Effector CD4-positive, alpha-beta T cell (primary cell): ENCODE measurements at places on chromosomes 4 and X.

GRCh38 chr4:159205466-159205865 is 102.6 kb downstream of the RAPGEF2 start:
- DNase-seq: no peak

- no peak for DNase-seq
Observed at GRCh38 chr4:113973345-113973744, 6.1 kb downstream of the ARSJ start.

DNA sequence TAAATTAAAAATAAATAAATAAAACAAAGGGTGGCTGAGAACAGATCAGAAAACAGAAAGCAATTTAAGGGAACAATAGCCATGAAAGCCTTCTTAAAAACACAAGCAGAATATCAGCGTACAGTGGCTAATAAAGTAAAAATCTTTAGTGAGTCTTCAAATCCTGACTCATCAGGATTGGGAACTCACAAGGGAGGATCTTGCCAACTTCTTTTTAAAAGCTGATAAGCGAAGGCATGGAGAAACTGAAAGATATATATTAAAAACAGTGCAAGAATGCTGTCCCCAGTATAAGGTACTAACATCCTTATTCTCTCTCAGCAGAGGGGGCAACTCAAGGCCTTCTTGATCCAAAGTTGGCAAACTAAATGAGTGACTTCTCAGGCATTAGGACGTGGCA is 180.1 kb downstream of the DHX15 start:
- no peak for DNase-seq

- DNase-seq: no peak
Observed at GRCh38 chrX:18789916-18790315, 82.5 kb downstream of the PPEF1 start.

- no peak for DNase-seq
Observed at GRCh38 chr4:139920486-139921002, 233.4 kb downstream of the MAML3 start.
